Breast epithelium (tissue), 4 donors: ENCODE measurements at places on chromosomes 12 and 14. TPM values are rescaled to one million over a fixed set of nuclear protein-coding genes. Genes with fewer than 3 reads are reported as not detected.

GRCh38 chr14:103186909-103187586, 63.8 kb downstream of the TNFAIP2 start:
- DNase-seq = no peak
- H3K36me3 ChIP-seq = no peaks in the 10 kb centered on the region
- no peak overlapping the region for H3K27ac ChIP-seq
- no peak overlapping the region for H3K4me3 ChIP-seq
- no peaks in the 10 kb centered on the region for H3K27me3 ChIP-seq
- H3K4me1 ChIP-seq = no peaks in the 10 kb centered on the region

BCL7A gene
- 6.2 TPM for total RNA-seq

PLEKHG7 gene
- total RNA-seq = not detected

GRCh38 chr14:36676236-36676635, 14.6 kb downstream of the PAX9 start:
- no peaks in the 10 kb centered on the region for H3K4me1 ChIP-seq
- no peak overlapping the region for H3K4me3 ChIP-seq
- no peaks in the 10 kb centered on the region for H3K36me3 ChIP-seq
- no peak overlapping the region for H3K27ac ChIP-seq

CCNT1 gene
- total RNA-seq = 51.7 TPM

DNA sequence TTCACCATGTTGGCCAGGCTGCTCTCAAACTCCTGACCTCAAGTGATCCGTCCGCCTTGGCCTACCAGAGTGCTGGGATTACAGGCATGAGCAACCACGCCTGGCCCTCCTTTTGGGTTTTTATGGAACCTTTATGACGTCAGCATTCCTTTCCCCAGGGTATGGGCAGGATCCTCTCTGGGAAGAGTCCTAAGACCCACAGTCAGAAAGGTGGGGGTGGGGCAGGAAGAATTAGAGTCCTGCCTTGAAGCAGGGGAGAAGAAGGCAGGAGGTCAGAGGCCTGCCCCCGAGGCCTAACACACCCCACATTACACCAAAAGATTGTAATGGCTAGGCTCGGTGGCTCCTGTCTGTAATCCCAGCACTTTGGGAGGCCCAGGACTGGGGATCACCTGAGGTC, 30.8 kb upstream of the CDK17 start:
- H3K4me3 ChIP-seq = no peak overlapping the region
- no peak overlapping the region for H3K27ac ChIP-seq
- no peaks in the 10 kb centered on the region for H3K36me3 ChIP-seq
- H3K4me1 ChIP-seq = peaks cover 5% of the 10 kb centered on the region
- no peak for DNase-seq
- no peaks in the 10 kb centered on the region for H3K27me3 ChIP-seq

NTS gene
- total RNA-seq = 0.64 TPM

DNA sequence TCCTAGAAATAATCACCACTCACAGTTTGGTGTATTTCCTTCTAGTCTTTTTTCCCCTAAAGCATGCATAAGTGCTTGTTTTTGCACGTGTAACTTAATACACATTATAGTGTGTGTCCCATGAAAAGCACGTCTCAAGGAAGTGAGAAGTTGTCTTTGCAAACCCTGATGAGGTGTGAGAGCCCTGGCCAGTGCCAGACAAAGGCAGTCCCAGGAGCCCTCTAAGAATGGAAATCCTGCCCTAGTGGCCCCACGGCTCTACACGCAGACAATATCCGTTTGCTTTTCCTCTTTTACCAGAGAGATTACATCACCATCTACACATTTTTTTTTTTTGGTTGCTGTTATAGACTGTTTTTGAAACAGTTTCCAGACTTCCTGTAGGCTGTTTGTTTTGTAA, 85.5 kb upstream of the FZD10 start:
- no peak overlapping the region for H3K4me3 ChIP-seq
- H3K27me3 ChIP-seq = no peaks in the 10 kb centered on the region
- H3K27ac ChIP-seq = no peak overlapping the region
- no peaks in the 10 kb centered on the region for H3K36me3 ChIP-seq

DNA sequence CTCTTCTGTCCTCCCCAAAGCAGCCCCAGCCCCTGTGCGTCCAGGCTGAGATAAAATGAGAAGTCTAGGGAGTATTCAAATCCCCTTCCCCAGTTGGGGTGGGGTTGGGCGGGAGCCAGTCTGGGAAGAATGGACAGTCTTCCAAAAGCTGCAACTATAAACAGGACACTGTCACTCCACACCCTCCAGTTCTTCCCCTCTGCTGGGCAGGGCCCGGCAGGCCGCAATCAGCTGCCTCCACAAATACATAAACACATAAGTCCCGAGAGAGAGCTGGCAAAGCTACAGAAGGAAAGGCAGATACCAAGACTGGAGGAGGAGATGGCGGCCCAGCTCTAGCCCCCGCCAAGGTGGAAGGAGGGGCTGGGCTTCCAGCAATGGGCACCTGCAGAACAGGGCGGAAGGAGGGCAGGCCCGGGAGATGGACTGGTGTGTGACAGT, 12.7 kb downstream of the LTBP2 start:
- H3K4me3 ChIP-seq = no peak overlapping the region
- H3K27ac ChIP-seq = peak overlapping the region; percentile 18
- no peaks in the 10 kb centered on the region for H3K36me3 ChIP-seq
- no peaks in the 10 kb centered on the region for H3K4me1 ChIP-seq
- DNase-seq = no peak

ACOT2 gene
- 70.1 TPM for total RNA-seq

DNA sequence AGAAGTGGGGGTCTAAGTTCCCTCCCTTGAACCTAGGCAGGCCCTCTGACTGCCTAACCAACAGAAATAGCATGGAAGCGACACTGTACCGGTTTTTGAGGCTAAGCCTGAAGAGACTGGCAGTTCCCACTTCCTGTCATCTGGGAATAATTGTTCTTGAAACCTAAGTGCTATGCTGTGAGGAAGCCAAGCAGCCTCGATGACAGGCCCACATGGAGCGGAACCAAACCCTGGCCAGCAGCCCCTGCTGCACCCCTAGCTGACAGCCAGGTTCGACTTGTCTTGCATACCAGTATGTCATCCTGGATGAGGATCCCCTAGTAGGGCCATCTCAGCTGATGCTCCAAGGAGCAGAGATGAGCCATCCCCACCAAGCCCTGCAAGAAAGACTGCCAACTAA, 6.4 kb upstream of the GPR68 start:
- DNase-seq = no peak
- no peak overlapping the region for H3K27ac ChIP-seq
- no peaks in the 10 kb centered on the region for H3K27me3 ChIP-seq
- H3K36me3 ChIP-seq = no peaks in the 10 kb centered on the region

GRCh38 chr12:49626836-49627235, 3.5 kb downstream of the PRPF40B start:
- H3K27me3 ChIP-seq = no peaks in the 10 kb centered on the region
- H3K27ac ChIP-seq = no peak overlapping the region
- H3K4me3 ChIP-seq = no peak overlapping the region
- DNase-seq = no peak

FBLN5 gene
- total RNA-seq = 81.8 TPM

DNA sequence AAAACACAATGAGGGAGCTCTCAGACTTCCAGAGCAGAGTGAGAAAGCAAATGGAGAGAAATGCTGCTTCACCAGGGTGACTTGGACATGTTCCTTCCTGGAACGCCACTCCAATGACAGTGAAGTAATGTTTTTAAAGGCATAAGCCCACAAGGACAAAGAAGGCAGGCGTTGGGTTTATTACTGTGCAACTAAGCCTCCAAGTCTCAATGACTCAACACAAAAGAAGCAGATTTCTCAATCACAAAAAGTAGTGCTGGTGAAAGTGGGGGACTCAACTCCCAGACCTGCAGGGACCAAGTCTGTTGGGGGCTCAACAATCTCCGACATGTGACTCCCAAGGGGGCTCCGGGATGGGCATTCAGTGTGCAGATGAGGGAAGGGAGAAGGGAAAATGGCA, 505.2 kb downstream of the BCL11B start:
- H3K4me1 ChIP-seq = no peaks in the 10 kb centered on the region
- H3K4me3 ChIP-seq = no peak overlapping the region
- H3K36me3 ChIP-seq = no peaks in the 10 kb centered on the region
- no peak for DNase-seq

DNA sequence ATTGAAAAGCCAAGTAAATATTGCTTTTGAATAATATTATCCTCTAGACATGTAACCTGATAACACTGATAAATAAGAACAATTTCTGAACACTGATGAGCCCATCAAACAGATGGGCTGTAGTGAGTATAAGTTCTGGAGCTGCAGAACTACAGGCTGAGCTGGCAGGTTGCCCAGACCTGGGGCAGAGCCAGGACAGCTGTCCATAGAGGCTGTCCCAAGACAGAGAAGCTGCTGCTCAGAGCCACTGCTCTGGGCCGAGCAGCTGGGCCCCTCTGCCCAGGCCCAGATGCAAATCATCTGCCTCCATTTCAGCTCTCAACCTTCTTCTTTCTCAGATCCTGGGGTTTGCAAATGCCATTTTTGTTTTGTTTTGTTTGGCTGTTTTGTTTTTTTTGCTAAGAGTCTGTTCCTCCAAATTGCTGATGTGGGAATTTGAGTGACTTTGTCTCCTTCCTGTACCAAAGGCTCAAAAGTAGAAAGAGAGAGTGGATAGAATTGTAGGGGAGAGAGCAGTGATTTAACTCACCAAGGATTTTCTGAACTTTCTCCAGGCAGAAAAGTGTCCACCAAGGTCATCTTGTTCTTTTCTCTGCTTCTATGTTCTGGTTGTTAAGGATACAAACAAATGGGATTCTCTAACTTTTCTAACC, 4.0 kb upstream of the TESPA1 start:
- DNase-seq = peak; percentile 65
- H3K27me3 ChIP-seq = no peaks in the 10 kb centered on the region
- no peak overlapping the region for H3K4me3 ChIP-seq
- no peaks in the 10 kb centered on the region for H3K4me1 ChIP-seq
- no peak overlapping the region for H3K27ac ChIP-seq
- H3K36me3 ChIP-seq = no peaks in the 10 kb centered on the region

GRCh38 chr12:129676411-129676810, 227.4 kb downstream of the TMEM132D start:
- DNase-seq = no peak
- H3K4me1 ChIP-seq = no peaks in the 10 kb centered on the region
- H3K4me3 ChIP-seq = no peak overlapping the region
- no peaks in the 10 kb centered on the region for H3K27me3 ChIP-seq
- H3K36me3 ChIP-seq = no peaks in the 10 kb centered on the region
- no peak overlapping the region for H3K27ac ChIP-seq

DNA sequence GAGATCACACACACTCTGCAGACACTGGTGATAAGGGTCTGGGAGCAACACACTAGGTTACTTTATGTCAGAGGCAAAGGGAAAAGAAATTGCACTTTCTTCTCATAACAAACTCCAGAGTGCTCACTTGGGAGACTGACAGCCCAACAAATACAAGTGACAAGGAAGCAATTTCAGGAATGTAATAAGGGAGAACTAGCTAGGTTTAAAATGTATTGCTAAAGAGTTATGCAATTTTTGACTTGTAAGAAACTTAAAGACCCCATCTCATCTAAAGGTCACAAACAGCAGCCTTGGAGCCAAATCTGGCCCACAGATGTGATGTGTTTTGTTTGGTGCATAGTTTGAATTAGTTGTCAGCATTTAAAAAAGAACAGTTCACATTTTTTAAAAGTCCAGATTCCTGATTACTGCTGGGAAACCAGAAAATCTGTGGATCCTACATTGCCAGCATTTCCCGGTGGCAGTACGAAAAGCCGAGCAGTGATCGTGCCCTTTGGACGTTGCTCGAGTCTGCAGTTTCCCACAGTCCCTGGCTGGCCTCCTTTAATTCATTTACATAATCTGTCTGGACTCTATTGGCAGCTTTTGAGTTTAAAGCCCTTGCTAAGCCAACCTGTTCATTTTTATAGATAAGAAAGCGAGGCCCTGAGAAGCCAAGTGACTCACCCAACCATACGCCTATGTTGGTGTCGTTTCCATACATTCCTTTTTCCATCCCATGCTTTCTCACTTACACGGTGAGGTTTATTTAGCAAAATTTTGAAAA, 42.0 kb upstream of the ETV6 start:
- no peaks in the 10 kb centered on the region for H3K27me3 ChIP-seq
- DNase-seq = no peak
- H3K36me3 ChIP-seq = no peaks in the 10 kb centered on the region
- no peak overlapping the region for H3K4me3 ChIP-seq
- H3K27ac ChIP-seq = no peak overlapping the region
- no peaks in the 10 kb centered on the region for H3K4me1 ChIP-seq

DNA sequence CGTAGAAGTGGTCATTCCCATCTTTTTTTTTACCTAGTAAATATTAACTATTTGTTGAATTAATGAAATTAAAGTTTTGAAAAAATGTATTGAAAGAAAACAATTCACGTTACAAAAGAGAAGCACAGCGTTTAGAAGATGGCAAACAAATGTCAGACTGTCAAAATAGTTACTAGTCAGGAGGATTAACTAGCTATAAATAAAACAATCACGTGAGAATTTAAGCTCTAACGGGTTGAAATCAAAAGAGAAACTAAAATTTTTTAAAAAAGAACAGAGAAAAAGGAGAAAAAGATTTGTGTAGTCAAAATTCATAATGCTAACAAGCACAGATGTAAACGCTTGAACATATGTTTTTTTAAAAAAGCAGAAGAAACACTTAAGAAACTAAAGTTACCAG, 26.4 kb downstream of the DDHD1 start:
- no peaks in the 10 kb centered on the region for H3K4me1 ChIP-seq
- DNase-seq = no peak
- no peaks in the 10 kb centered on the region for H3K27me3 ChIP-seq
- no peaks in the 10 kb centered on the region for H3K36me3 ChIP-seq
- H3K27ac ChIP-seq = no peak overlapping the region

GRCh38 chr14:103112400-103113243, 10.6 kb upstream of the TNFAIP2 start:
- H3K27ac ChIP-seq = no peak overlapping the region
- no peaks in the 10 kb centered on the region for H3K36me3 ChIP-seq
- no peak for DNase-seq
- H3K4me3 ChIP-seq = no peak overlapping the region
- H3K27me3 ChIP-seq = no peaks in the 10 kb centered on the region
